ENCODE measurements at places on chromosomes 2 and 18. TPM values are rescaled to one million over a fixed set of nuclear protein-coding genes. Genes with fewer than 3 reads are reported as not detected.

HOXD13 gene
- total RNA-seq: not detected

MBD1 gene
- 137 TPM for total RNA-seq

SNORC gene
- total RNA-seq: 1.1 TPM

DNA sequence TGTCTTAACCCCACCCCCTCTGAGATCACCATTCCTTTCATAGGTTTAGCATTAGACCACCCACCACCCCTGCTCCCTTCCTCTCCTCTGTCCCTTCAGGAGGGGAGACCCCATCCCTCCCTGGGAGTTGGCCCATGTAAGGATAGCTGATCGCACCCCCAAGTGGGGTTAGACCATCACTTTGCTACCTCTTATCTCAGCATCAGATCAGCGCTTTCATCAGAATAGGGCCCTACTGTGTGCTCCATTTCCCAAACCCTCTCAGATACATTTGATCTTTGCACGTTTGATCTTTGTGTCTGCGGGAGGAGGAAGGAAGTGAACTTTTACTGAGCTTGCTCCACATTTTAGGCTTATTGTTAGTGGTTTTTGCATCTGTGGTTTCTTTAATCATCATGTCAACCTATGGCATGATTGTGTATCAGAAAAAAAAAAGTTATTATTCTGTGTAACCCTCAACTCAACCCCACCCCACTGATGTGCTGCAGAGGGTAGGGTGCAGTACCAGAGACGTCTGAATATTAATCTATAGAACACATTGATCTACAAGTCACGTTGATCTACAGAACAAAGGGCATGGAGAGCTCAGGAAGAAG lies 81.2 kb downstream of the PDCL3 start:
- DNase-seq: no peak

GRCh38 chr18:30403278-30403677 lies 639.3 kb downstream of the DSC3 start:
- no peak for DNase-seq

- DNase-seq: no peak
Measured at GRCh38 chr18:72102412-72102811, 441.7 kb downstream of the CBLN2 start.

DNA sequence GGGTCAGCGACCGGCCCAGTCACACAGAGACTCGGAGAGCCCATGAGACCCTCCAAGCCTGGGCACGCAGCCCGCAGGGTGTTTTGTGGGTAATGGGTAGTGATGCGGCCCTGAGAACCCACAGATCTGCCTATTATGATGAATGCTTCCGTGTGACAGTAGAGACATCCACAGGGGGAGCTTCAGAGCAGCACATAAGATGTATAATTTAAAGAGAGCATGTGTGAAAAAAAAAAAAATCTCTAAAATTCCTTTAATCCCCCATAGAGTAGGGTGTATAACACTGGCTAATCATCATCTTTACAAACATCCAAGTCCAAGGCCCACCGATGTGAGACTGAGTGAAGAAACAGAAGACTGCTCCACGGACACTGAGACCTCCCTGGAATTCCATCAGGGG lies 34.6 kb downstream of the BIN1 start:
- DNase-seq: no peak

All from spleen (tissue), 13 donors.